ENCODE measurements at places on chromosomes 16 and 17.

DNA sequence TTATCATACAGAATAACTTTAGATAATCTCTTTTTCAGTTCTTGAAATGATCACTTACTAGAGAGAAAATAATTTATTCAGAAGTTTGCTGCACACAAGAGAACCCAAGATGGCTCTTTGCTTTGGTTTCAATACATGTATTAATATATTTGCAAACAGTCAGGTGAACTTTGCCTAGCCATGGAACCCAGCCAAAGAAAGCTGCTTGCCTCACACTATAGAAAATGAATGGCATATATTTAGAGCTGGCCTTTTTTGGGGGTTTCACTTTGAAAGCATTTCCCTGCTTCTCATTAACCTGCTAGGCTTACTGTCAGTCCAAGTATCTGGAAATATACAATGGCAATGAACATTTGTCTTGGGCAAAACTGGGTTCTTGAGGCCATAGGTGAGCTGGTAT is 75.3 kb downstream of the MRTFB start:
- no peak for DNase-seq

GRCh38 chr17:58413684-58414083 is 3.6 kb downstream of the RNF43 start:
- no peak for DNase-seq

DNA sequence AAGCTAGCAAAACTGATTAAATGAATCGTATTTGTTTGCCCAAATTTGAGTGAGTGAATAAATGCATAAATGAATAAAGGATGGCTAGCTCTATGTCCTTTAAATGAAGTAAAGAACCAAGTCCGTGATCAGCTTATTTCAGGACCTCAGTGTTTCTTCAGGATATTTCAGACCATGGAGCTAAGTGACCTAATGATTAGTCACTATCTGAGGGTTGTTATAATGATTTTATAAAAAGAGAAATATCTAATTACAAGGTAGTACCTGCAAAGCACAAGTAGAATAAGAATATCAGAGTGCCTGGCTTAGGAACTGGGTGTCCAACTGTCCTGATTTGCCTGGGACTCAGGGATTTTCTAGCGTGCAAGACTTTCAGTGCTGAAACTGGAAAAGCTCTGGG is 12.5 kb downstream of the KCNJ2 start:
- no peak for DNase-seq

DNA sequence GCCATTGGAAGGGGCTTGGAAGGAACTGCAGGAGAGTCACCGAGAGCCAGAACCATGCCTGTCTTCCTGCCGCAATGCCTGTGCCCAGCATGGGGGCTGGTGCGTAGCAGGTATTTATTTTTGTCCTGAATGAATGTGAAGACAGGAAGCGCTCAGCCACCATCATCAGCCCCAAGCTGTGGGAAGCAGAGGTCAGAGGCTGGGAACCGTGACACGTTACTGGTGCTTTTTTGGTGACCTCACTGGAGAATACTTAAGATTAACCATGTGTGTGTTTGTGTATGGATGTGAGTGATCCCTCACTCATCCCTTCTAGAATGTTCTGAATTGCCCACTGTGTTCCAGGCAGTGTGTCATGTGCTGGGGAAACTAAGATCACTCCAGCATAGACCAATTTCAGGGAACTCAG is 343.8 kb downstream of the SNX29 start:
- DNase-seq = no peak

DNA sequence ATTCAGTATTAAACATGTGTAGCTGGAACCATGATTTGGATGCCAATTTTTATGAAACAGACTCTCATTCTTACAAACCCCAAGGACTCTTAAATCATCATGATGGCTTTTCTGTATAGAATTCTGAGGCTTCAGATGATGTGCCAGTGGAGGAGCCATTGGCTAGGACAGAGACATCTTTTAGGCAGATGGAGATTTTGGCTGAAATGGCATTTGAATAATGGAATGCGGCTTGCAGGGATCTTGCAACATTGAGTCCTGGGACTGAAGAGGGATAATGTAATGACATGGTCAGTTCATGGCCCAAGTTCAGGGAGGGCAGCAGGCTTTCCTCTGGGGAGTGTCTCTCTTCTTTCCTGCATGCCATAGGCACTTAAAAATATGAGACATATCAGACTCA is 172.4 kb downstream of the ABCA8 start:
- no peak for DNase-seq
